ENCODE measurements at places on chromosomes 2 and 18.

DNA sequence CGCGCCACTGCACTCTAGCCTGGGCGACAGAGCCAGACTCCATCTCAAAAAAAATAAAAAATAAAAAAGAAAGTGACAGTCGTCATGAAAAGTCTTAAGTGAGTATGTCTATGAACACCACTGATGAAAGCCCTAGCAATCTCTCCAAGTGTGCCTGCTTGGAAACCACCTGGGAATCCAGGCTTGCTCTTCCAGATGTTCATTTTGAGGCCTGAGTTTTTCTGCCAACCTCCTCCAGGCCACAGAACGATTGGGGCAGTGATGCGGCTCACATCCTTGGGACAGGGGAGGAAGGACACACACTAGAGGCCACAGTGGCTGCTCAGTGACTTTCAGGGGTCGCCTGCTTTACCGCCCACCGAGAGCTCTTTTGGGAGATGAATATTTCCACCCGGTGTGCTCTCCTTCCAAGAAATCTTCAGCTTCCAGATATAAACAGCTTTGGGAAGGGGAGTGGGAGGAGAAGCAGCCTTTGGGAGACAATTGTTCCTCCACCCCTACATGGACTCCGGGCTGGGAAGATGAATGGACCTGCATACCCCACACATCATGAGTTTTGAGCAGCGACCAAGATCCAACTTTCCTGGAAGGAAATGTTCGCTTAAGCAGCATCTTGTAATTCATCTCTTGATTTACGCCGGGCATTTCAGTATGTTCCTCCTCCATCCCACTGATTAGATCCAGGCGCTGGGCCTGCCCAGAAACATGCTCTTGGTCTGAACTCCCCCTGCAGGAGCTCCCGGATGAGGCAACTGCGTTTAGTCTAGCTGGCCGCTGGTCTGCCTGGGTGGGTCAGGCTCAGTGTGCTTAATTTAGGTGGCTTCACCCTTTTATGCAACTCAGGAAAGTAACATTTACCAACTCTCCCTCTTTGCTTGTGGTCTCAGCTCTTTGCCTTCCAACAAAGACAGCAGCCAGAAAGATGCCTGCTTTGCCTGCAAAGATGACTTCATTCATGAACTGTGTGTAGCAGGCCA, 6.2 kb upstream of the ARMC9 start:
- peak; percentile 63 for DNase-seq

DNA sequence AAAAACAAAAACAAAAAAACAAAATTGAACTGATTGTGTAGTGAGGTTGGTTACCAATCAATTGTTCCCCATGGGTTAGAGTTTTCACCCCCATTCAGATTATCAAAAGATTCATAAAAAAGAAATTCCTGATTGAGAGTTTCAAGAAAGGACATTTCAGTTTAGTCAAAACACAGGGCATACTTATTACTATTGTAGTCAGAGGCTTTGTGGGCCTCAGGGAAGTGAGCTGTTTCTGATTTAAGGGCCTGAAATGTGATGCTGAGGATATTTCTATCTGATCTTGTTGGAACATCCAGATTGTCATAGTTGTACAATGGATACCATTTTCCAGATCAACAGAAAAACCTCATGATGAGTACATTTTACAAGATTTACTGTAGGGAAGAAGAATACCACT, 368.1 kb upstream of the NETO1 start:
- DNase-seq: no peak

- no peak for DNase-seq
These were observed 74.0 kb downstream of the NRXN1 start for GRCh38 chr2:50957896-50958295.

- DNase-seq: no peak
These were observed 504.9 kb downstream of the GALR1 start for GRCh38 chr18:77754475-77755044.

- peak; percentile 31 for DNase-seq
These were observed 87.0 kb downstream of the FARSB start for GRCh38 chr2:222568865-222569264.

GRCh38 chr2:218959761-218960308, 369 bp downstream of the CDK5R2 start:
- no peak for DNase-seq

GRCh38 chr2:168210895-168211570, 36.4 kb downstream of the STK39 start:
- no peak for DNase-seq

DNA sequence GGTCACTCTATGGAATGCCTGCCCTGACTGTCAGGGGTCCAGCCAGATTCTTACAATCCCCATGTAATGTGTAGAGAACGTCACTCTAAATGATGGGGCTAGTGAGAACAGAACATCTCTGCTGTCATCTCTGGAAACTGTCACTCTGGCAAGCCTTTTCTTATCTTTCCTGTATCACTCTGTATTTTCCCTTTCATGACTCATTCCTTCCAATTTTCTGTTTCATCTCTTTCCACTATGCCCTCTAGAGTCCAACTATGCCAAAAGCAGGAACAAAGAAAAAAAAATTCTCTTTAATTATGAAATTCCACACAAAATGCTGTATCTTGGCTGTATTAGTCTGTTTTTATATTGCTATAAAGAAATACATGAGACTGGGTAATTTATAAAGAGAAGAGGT, 608.8 kb downstream of the ADCYAP1 start:
- DNase-seq: no peak

DNA sequence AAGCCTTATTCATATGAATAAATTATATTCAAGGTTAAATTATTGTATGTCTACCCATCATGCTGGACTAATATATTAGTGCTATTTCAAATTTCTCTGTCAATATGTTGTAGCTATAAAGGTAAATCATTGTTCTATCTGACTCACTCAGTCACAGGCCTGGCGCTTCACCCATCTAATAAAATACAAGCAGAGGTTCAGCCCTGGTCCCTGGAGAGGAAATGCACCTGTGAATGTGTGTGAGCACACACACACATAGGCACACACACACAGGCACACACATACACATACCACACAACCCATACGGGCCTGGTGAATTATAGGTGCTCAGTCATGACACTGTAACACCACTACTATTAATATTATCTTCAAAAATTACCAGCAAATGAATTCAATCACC, 1396.1 kb downstream of the DPP10 start:
- no peak for DNase-seq

DNA sequence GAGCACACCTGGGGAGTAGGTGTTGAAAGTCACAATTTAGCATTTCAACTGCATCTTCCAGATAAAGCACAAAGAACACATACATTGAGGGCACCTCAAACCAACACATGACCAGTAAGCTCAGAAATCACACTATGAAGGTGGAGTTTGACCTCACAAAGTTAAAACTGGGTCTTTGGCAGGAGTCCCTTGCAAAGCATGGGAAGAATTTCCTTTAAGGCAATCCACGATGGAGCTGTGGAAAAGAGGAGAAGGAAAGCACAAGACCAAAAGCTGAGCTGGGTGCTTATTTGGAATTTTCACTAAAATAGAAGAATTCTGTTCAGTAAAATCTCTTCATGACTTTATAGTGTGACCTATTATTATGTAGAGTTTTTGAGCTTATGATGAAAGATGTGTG, 212.9 kb upstream of the APCDD1 start:
- no peak for DNase-seq

DNA sequence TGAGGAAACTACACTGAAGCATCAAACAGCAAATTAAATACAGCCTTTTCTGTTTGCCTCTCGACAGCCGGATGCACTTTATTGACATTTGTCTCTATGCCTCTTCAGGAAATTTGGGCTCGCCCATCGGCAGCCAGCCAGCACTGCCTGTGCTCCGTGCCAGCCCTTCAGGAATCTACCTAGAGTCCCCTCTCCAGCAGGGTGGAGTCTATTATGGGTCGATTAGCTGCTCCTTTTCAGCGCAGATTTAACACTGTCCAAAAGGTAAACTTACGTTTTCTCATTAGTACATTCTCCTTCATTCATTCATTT, 91.5 kb downstream of the MYCN start:
- DNase-seq: peak; percentile 73

DNA sequence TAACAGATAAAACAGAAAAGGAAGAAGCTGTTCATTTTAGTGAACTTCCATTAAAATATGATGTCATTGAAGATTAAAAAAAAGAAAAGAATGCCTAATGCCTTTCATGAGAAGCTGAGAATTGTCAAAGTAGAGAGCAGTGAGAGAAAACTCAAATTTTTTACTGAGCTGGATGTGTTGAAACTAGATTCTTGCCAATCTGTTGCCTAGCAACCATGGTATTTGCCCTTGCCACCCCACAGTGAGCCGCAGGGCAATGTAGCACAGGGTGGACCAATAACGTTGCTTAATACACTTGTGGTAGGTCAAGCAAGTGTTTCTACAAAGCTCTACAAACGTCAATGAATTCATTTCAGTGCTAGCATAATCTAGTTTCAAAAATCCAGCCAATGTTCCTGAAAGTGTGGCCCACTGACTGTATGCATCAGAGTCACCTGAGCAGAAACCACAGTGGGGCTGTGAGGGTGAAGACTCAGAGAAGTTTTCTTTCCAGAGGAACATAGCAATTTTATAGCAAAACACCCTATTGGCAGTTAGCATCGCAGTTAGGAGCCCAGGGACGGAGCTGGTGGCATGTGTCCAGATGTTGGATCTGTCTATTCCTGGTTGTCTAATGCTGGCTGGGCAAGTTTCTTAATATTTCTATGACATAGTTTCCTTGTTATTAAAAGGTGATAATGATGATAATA, 132.2 kb downstream of the DOCK10 start:
- DNase-seq: no peak

All from left colon (tissue), 2 donors.